ENCODE measurements at places on chromosomes 1 and 21.

DNA sequence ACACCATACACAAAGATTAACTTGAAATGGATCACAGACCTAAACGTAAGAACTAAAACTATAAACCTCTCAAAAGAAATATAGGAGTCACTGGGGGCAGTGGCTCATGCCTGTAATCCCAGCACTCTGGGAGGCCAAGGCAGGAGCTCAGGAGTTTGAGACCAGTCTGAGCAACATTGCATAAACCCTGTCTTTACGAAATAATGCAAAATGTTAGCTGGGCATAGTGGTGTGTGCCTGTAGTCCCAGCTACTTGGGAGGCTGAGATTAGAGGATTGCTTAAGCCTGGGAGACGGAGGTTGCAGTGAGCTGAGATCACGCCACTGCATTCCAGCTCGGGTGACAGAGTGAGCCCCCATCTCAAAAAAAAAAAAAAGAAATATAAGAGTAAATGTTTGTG, 46.7 kb upstream of the SERBP1 start:
- DNase-seq: no peak

DNA sequence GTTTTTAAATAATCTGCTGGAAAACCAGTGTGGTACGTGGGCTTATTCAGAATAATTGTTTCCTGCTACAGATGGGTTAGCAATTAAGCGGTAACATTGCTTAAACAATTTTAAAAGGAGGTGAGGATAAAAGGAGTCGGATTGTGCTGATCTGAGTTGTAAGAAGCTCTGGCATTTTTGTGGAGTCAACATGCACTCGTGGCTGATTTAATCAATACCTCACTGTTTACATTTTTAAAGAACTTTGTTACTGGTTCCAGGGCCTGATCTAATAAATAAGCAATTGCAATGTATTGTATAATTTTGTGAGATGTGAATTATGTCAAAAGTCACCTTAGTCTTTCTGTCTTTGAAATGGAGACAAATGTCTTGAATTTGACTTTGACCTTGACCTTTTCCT, 474.0 kb downstream of the SETD4 start:
- no peak for DNase-seq

- no peak for DNase-seq
These were observed 10.0 kb upstream of the PLPP3 start for GRCh38 chr1:56589369-56589768.

DNA sequence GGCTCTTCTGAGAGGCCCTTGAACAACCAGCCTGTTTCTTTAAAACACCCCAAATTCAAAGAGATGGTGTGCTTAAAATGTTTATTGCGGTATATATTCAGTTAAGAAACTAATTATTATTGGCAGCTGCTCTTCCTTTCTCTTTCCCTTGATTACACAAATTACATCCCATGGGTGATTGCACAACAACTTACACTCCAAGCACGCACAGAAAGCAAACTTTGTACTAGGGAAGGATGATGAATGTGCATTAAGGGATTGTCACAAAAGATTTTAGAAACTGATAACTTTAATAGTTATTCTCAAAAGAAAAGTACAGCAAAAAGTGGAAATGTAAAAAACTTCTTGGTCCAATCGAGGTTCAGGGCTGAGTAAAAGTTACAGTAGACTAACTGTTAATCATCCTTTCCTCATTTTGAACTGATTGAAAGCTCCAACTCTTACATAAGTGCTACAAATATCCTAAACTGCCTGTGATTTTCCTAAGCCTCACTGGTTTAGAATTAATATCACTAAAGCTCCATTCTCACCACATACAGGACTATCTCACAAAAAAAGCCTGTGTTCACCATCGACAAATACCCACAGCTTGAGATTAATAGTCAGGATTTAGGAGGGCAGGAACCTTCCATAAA, 153.4 kb downstream of the TTLL7 start:
- DNase-seq: no peak

- no peak for DNase-seq
These were observed 107.0 kb upstream of the KRTAP19-8 start for GRCh38 chr21:31145274-31145673.

- DNase-seq: no peak
These were observed 2.4 kb downstream of the ID3 start for GRCh38 chr1:23556635-23557470.

- DNase-seq: no peak
These were observed 30.7 kb upstream of the ANGPTL1 start for GRCh38 chr1:178901482-178902125.

- no peak for DNase-seq
These were observed 34.8 kb downstream of the KPNA6 start for GRCh38 chr1:32142446-32143301.

GRCh38 chr1:21759818-21760217, 23.1 kb downstream of the USP48 start:
- no peak for DNase-seq

- no peak for DNase-seq
These were observed 107.5 kb downstream of the RGL1 start for GRCh38 chr1:183912265-183912886.

GRCh38 chr1:109398343-109399225, 866 bp upstream of the SORT1 start:
- DNase-seq: no peak

GRCh38 chr1:36450919-36451305, 661 bp upstream of the OSCP1 start:
- no peak for DNase-seq

GRCh38 chr21:26849428-26850115, 4.4 kb upstream of the ADAMTS1 start:
- no peak for DNase-seq

- DNase-seq: no peak
These were observed 27.4 kb downstream of the ETS2 start for GRCh38 chr21:38833117-38833516.

DNA sequence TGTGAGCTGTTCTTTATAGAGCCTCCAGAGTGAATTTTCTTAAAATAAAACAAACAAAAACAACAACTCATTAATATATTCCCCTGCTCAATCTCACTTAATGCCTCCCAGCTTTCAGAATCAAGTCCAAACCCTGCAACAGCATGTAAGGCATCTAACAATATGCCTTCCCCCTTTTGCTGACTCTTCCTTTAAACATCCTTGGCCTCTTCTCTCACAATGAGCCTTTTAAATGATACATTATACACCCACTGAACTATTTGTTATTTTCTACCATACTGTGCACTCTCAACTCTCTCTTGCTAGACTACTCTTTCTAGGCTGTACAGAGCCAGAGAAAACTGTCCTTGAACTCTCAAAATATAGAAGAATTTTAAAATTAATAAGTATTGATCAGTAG, 115.2 kb upstream of the SNX7 start:
- no peak for DNase-seq

GRCh38 chr1:57411262-57411661, 12.6 kb downstream of the DAB1 start:
- DNase-seq: no peak

GRCh38 chr1:12166834-12167492, at the start of gene TNFRSF1B:
Gene TNFRSF1B, plus strand, starts transcription at chr1:12166991. Its CDS starts 101 bp downstream, at chr1:12167092.
- no peak for DNase-seq

DNA sequence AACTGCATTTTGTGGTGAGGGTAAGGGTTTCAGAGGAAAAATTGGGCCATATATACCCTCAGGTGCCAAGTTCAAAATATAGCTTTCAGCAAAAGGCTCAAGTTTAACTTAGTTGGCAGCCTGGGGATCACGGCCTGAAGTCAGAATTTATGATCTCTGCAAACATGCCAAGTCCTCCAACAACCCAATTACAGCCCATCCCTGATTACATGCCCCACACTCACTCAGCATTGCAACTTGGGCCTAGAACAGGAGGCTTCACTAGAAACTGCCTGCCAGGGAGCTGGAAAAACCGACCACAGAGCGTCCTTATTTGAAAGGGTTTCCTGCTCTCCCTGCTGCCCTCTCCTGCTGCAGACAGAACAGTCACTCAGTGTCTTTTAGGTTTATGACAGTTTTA, 12.4 kb downstream of the FYB2 start:
- no peak for DNase-seq

GRCh38 chr1:24015221-24016210, 35.4 kb upstream of the SRSF10 start:
- DNase-seq: no peak

GRCh38 chr1:174788981-174789380, 210.8 kb upstream of the CACYBP start:
- DNase-seq: peak; percentile 64

DNA sequence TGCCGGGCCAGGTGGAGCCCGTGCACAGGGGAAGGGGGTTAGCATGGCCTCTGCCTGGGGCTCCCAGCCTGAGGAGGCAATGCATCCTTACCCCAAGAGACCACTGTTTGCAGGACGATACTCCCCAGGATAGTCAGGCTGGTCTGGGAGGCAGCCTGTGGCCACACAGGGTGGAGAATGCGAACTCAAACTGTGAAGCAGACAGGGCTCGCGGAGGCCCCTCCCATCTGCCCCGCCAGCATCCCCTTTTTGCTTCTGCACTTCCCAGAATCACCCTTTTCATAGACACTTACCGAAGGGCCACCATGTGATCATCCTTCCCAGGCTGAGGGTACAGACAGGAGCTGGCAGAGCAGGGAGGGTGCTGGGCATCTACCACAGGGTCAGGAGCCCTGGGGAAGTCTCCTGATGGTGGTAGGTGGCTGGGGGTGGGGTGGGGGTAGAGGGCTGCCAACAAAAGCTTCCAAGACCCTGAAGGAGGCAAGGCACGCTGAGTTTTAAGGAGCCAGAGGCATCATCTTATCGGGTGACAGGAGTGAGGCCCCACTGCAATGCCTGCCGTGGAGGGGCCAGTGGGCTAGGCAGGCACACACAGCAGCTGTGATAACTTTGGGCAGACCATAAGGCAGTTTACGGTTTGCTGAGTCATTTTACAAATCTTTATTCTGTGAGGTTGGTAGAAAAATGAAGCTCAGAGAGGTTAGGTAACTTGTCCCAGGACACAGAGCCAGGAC, 31.3 kb upstream of the BTG2 start:
- DNase-seq: no peak

DNA sequence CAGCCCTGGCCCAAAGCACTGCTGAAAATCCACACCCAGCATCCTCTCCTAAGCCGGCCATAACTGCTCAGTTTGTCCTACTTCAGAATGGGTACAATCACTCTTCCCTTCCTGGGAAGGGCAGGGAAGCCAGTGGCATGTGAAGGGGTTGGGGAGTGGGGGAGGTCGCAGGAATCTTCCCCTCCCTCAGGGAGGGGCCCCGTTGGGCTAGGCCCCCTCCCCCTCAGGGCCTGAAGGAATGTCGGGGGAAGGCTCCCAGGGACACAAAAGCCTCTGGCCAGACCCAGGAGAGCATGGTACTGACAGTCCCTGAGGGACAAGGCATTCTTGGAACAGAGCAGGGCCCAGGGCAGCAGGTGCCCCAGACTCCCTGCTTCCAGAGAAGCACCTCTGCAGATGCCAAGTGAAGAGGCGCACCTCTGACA, 1.2 kb downstream of the ELOVL1 start:
- no peak for DNase-seq

All from SIG-M5 (cell line).